ENCODE measurements at places on chromosomes 11 and 22.

DNA sequence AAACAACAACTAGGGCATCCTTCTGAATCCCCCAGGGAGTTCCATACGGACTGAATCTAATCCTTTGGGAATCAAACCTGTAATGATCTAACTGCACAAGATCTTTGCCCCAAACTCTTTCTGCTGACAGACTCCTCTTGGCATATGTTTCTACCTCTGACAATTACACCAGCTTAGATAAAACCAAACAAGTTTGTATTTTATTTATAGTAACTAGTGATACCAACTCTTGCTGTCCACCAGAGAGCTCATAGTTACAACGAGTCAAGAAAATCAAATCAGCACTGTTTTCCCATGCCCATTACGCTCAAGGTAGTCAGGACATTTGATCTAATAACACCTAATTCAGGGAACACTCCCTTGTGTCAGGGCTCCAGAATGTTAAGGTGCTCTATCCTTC lies 972.0 kb downstream of the NTM start:
- DNase-seq, result no peak

- no peak for DNase-seq
Measured at GRCh38 chr11:40186437-40187263, 1272.8 kb downstream of the LRRC4C start.

DNA sequence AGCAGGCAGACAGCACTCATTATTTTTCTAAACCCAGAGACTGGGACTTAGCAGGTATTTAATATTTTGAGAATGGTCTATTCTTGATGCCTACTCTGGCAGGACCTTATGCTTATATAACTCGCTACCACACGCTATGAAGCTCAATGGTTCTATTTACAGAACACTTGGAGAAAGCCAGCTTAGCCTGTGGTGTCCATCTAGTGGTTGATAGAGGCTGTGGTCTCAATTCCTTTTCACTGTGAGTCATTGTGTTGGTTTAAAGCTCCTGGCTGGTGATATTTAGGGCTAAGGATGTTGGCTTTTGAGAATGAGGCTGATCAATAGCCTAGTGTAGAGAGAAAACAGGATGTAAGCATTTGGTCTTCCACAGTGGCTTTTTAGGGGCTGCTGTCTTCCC lies 206.4 kb downstream of the DBX1 start:
- no peak for DNase-seq

DNA sequence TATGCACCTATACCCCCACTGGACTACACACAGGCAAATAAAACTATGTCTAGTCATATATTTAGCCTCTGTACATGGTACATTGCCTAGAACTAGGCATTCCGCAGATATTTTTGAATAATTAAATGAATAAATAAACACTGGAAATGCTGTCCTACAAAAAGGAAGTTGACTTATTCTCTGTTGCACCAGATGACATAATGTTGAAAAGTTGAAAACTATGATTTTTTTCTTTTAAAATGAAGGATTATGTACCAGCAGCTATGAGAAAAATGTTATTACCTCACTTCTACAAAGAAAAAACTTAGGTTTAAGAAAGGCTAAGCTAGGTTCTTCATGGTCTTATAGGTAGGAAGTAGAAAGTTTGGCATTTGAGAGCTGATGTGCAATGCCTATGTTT lies 856.6 kb downstream of the METTL15 start:
- DNase-seq, result no peak

GRCh38 chr11:81241672-81242275 lies 1491.9 kb downstream of the FAM181B start:
- no peak for DNase-seq

DNA sequence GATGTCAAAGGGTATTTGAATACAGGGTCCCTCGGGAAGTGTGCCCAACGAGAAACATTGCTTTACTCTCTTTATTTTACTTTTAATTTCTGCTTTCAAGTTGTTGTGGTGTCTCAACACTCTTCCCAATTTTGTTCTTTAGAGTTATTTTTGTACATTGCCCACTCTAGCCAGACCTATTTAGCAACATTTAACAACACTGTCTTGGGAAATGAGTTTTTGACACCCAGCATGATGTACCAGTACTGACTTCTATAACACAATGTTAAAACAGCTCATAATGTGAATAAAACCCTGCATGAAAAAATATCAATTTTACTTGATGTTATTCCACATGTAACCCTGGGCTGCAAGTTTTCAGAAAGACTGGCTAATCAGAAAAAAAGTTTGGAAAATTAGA lies 350.2 kb upstream of the PITPNB start:
- no peak for DNase-seq

- DNase-seq, result no peak
Measured at GRCh38 chr22:20088263-20088648, 8.2 kb downstream of the DGCR8 start.

DNA sequence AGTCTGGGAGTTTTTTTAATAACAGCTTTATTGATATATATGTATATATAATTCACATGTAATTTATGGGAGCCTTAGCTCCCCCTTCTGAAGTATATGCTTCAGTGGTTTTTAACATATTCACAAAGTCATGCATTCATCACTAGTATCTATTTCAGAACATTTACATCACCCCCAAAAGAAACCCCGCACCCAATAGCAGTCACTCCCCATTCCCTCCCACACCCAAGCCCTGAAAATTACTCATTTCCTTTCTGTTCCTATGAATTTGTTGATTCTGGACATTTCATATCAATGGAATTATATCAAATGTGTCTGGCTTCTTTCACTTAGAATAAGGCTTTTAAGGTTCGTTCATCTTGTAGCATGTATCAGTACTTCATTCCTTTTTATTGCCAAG lies 35.6 kb upstream of the SYT7 start:
- DNase-seq, result no peak

GRCh38 chr11:27387362-27387761 lies 24.3 kb upstream of the CCDC34 start:
- DNase-seq, result no peak

DNA sequence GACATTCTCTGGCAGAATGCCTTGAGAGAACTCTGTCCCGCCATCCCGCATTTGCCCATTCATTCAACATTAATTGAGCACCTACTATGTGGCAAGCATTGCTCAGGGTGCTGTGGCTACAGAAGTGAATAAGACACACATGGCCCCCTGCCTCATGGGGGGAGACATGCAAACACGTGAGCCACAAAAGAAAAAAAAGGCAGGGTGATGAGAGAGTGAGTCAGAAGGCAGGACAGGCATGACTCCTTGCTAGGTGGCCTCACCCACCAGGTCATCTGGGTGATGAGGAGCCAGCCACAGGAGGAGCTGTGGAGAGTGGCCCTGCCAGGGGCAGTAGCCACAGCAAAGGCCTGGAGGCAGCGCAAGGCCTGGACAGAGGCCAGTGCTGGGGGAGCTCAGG lies 4.9 kb downstream of the CHRM4 start:
- DNase-seq, result no peak

DNA sequence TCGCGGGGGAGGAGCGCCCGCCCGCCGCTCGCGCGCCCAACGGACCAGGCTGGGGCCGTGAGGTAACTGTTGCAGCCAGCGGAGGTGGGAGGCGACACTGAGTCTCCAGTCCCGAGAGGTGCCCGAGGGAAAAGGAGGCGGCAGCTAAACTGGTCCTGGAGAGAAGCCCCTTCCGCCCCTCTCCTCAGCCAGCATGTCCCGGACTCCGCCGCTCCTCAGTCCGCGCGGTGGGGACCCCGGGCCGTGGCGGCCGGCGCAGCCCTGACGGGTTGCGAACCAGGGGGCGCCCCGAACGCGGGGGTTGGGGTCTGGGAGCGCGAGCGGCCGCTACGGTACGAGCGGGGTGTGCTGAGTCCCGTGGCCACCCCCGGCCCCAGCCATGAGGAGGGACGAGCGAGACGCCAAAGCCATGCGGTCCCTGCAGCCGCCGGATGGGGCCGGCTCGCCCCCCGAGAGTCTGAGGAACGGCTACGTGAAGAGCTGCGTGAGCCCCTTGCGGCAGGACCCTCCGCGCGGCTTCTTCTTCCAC lies at the start of gene PDE3B:
PDE3B (plus strand) TSS at position 108 of the 529 bp plus-strand sequence; CDS start at position 380, 272 bp downstream.
- peak; percentile 91 for DNase-seq

DNA sequence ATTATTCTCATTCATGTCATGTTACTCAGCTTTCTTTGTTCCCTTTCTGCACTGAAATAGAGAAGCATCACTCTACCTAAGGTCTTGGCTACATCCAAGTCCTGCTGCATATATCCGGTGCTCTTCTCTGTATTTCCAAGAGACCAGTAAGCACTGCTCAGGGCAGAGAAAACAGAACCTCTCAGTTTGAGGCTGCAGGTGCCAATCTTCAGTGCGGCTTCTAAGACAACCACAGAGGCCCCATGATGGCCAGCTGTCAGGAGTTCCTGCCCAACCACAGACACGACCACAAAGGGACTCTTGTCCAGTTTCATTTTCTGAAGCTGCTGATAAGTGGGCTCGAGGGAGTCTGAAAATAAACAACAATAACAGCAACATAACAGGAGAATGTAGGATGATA lies 378.4 kb upstream of the PITPNB start:
- DNase-seq, result no peak

DNA sequence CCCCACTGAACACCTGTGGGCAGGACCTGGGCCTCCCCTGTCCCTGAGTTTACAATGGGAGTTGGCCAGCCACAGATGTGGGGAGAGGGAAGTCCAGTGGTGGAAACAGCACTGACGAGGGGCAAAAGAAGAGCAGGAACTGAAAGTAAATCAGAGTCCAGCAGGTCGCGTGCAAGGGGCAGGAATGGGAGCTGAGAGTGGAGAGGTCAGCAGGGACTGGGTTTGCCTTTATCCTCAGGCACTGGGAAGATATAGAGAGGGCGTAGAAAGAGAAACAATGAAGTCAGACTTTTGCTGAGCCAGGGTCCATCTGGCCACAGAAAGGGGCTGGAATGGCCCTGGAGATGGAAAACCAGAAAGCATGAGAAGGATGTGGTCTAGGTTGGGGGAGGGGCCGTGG lies 8.5 kb downstream of the P2RY6 start:
- no peak for DNase-seq

GRCh38 chr11:80816454-80816847 lies 1375.6 kb upstream of the TENM4 start:
- no peak for DNase-seq

GRCh38 chr11:115325523-115325922 lies 178.7 kb downstream of the CADM1 start:
- DNase-seq, result no peak

DNA sequence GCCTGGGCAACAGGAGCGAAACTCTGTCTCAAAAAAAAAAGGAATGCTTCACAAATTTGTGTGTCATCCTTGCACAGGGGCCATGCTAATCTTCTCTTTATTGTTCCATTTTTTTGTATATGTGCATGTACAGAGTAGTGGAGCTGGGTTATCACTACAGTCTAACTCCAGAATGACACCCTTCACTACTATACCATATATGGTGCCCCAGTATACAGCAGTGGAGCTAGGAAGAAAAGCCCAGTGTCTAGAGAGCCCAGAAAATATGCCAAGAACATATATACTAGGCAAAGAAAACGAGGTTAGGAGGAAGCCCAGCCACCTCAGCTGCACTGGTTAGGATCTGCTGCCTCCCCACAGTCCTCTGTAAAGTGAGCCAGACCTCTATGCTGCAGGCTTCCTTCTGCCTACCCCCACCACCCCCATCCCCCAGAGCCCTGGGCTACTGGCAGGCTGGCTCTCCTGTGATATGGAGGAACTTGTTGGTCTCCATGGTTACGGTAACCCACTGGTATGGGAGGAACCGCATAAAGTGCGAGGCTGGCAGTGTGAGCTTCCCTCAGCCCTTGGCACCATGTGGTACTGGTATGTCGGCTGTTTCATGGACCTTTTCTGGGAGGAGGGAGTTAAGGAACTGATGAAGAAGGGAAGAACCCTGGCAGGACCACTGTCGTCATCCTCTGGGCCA lies 34.3 kb downstream of the RCOR2 start:
- peak; percentile 92 for DNase-seq

DNA sequence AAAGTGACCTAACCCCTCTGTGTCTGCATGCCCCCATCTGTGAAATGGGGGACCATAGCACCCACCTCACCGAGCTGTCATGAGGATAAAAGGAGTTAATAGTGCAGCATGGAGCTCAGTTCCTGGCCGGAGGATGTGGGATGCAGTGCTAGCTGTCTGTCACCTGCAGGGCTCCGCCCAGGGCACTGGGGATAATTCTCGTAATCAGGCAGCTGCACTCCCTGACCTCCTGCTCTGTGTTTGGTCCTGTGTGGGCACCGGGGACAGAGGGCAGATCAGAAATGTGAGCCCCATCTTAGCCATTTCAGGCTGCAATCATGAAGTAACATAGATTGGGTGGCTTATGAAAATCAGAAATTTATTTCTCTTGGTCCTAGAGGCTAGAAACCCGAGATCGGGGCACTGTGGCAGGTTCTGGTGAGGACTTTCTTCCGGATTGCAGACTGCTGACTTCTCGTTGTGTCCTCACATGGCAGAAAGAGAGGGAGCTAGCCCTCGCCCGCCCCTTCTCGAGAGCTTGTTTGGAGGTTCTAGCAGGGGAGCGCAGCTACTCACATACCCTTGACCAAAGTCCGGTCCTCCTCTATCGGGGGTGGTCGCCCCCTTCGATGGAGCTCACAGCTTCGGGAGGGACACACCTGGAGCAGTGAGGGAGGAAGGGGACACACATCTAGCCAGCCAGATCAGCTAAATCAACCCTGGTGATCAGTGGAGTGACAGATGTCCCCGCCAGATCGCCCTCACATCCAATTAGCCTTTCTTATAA lies 3.2 kb downstream of the KCTD17 start:
- no peak for DNase-seq

DNA sequence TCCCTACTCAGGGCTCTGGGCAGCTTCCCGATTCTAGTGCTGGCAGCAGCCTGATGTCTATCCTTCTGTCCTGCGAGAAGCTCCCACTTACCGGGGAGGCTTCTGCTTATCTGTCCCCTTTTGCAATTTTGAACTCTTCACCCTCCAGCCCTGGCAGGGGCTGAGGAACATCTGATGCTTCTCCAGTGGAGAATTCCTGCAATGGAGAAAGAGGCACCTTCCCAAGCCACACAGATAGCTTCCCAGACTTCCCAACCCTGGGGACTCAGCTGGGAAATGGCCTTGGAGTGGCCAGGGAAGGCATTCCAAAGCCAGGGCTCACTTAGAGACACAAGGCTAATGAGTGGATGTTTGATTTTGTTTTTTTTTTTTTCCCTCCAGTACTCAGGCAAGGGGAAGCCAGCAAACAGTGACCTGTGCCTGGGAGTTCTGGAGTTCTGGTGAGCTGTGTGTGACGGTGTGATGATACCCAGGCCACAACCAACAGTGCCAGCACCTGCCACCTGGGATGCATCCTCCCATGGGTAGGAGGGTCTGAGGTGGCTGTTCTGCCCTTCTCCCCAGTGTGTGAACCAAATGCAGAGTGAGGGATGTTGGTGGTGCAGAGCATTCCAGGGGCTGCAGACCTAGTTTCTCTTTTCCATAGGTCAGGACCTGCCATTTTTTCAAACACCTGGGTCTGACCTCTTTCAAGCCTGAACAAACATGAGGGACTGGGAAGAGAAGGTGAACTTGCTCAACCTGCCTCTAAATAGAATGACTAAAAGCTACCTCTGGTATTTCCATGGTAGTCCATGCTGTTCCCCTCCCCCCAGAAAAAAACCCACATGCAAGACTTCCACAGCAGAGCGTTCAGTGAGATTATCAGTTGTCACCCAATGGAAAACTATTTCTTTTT lies 95.1 kb downstream of the CCDC81 start:
- DNase-seq, result no peak

- no peak for DNase-seq
Measured at GRCh38 chr11:124538019-124538418, 5.4 kb downstream of the OR8B12 start.

GRCh38 chr11:8025816-8026215 lies 38.7 kb downstream of the EIF3F start:
- DNase-seq, result no peak
